Uterus (tissue), 4 donors: ENCODE measurements at places on chromosomes 1 and 21.

GRCh38 chr1:220979371-220979770, 100.1 kb downstream of the HLX start:
- no peak for DNase-seq

- no peak for DNase-seq
Observed at GRCh38 chr1:101497881-101498559, 261.2 kb downstream of the S1PR1 start.

DNA sequence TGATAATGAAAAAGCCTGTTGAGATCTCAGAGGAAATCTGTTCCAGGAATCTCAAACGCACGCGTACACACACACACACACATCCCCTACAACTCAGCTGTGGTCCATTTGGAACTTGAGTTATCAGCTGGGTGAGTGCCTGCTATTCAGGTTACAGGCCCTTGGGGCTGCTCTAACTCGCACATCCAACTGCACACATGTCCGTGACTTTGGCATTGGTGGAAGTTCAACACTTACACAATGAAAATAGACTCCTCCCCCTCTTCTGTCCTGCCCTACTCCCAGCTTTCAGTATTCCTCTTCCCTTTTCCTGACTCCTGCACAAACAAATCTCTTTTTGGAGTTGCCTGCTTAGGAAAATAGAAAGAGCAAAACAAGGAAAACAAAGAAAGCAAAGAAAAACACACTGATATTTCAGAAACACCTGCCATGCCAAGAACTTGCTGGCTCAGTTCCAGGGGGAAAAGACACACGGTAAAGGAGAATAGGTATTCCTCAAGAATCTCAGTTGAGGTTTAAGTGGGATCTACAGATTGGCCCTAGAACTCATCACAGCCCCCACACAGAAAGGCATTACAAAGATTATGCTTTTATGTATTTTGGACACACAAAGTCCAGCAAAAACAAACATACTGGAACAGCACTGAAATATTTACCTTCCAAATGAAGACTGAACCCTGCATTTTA, 140.9 kb downstream of the TGFBR3 start:
- peak; percentile 61 for DNase-seq

- peak; percentile 24 for DNase-seq
Observed at GRCh38 chr1:55522353-55522903, 307.3 kb upstream of the USP24 start.

DNA sequence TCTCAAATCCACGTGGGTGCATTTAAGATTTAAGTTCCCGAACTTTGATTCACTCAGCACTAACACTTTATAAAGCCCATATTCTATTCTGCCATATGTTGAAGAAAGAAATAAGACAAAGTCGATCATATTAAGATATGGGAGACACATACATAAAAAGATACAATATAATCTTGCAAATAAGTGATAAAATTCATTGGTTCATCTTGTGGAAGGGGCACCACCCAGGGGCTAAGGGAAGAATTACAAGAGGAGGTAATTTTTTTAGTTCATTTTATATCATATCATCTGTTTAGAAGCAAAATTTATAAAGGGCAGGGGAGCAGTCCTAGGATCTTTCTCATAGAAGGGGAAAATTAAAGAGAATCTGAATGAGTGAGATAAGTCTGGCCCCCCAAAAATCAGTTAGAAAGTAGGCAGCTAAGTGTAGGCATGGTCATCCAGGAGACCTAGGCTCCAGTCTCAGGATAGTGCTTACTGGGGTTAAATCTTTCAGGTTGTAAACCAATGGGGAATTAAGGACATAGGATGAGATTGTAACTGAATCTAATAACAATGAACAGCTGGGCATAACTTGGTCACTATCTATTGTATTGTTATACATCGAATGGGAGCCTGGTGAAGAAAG, 124.2 kb upstream of the L1TD1 start:
- DNase-seq, result no peak

GRCh38 chr1:14516974-14517840, 81.3 kb upstream of the KAZN start:
- DNase-seq, result no peak
